ENCODE measurements at places on chromosomes 5 and 9.
A peak's percentile ranks its signal among the peaks of the same experiment; 100 is the strongest.

GRCh38 chr9:120726484-120726883, 12.2 kb upstream of the MEGF9 start:
- no peak for DNase-seq

GRCh38 chr5:80057921-80058320, 22.8 kb downstream of the THBS4 start:
- no peak for DNase-seq

GRCh38 chr5:77663090-77663863, 24.8 kb upstream of the OTP start:
- no peak for DNase-seq

DNA sequence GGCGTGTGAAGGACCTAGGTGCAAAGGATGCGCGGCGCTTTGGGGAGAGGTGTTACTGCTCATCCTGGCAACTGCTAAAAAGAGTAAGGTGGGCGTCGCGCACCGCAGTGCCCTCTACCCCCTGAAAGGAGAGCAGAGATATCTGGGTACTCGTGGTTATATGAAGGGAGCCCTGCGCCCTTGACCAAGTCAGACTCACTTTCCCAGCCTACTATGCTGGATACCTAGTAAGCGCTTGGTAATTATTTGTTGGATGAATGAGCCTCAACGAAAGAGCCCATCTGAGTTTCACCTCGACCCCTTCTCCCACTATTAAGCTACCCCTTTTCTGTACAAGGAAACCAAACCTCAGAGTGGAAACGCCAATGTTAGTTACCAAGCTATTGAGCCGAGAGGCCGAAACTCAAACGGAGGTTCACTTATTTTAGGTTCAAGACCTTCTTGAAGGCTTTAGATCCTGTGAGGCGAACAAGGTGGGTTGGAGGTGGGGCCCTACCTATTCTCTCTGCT, 8.0 kb downstream of the LHX6 start:
- DNase-seq, result peak; percentile 36

- DNase-seq, result no peak
Observed at GRCh38 chr5:115530426-115530825, 14.1 kb downstream of the FEM1C start.

- DNase-seq, result no peak
Observed at GRCh38 chr9:120689860-120690259, 24.4 kb downstream of the MEGF9 start.

DNA sequence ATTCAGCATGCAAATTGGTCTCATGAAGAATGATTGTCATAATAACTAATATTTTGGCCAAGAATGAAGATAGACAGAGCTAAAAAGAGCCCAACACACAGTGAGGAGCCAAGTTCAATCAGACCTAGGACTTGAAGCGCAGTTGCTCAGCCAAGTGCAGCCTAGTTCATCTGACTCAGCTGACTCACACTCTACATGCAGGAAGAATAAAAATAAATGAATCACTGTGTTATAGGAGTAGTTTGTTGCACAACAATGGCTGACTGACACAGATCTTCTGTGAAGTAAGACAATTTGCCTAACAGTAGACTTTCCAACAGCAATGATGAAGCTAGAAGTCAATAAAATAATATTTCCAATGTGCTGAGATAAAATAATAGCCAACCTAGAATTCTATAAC, 261.5 kb downstream of the CEMIP2 start:
- DNase-seq, result no peak

- DNase-seq, result peak; percentile 58
Observed at GRCh38 chr5:132491368-132492364, 1.1 kb upstream of the IRF1 start.

- DNase-seq, result no peak
Observed at GRCh38 chr5:149778303-149779123, 48.4 kb downstream of the PPARGC1B start.

DNA sequence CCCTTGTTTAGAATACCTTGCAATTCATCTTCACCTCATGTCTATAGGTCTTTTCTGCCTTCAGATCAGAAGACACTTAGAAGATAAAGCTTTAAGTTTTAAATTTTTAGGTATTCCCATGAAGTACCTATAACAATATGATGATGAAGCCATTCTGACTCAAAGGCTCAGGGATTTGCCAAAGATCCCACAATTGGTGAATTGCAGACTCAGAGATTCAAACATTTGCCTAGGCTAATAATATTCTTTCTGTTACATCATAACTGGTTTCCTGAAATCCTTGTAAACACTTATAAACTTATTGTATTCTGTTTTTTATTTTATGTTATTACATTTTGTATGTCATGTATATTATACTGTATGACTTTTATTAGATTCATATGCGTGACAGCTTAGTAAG, 62.8 kb upstream of the ZFAND5 start:
- no peak for DNase-seq

DNA sequence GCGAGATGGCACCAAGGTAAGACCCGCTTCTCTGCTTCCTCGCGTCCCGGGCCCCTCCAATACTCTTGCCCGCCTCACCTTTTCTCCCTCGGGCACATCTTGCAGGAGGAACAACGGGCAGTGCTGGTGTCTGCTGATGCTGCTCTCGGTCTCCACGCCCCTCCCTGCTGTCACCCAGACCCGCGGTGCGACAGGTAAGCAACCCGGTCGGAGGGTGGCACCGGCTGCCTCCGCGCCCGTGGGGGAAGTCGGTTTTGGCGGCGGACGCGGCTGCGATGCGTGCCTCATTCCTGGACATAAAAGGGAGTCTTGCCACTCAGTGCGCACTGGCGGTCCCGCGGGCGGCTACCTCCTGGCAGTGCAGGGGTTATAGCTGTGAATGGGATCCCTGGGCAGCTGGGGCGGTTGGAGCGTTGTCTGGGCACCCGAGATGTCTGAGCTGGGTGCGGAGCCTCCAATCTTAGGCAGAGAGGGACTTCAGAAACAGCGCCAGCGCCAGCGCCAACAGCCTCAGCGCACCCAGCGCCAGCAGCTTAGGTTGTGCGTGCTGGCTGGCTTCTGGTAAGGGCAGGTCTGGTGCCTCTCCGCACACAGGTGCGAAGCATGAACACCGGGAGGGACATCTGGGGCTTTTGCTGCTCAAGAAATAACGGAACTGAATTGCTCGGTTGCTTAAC, 488 bp downstream of the COL15A1 start:
- DNase-seq, result no peak
